Neuronal stem cell (in vitro differentiated cells): ENCODE measurements at places on chromosomes 7 and 10.

DNA sequence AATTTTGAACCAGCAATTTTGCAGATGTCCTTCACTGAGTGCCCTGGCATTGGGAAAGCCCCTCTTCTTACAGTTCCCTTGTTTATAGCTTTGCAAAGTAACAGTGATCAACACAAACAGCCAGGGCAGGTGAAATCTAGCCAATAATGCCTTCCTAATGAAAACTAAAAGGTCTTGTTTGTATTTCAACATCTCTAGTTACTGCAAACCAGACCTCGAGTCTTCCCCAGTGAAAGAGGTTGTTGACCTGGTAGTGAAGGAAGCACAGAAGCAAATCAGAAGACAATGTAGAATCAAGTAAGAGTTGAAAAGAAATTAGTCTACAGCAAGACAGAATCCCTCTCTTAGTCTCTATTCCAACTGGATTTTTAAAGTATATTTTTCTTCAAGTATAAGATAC is 231.2 kb downstream of the SNX13 start:
- DNase-seq, result no peak
- H3K4me3 ChIP-seq, result no peak overlapping the region
- no peak overlapping the region for H3K27ac ChIP-seq
- H3K4me1 ChIP-seq, result peaks cover 3% of the 10 kb centered on the region
- no peaks in the 10 kb centered on the region for H3K27me3 ChIP-seq

GRCh38 chr7:100585511-100586265 is at the start of gene LRCH4:
Gene LRCH4, minus strand, starts transcription at chr7:100586129. Its CDS starts 29 bp downstream, at chr7:100586100.
- H3K36me3 ChIP-seq, result peaks cover 14% of the 10 kb centered on the region
- H3K27me3 ChIP-seq, result no peaks in the 10 kb centered on the region
- H3K4me3 ChIP-seq, result peak within 1 kb of the TSS; percentile 91
- H3K27ac ChIP-seq, result peak within 1 kb of the TSS; percentile 88
- H3K4me1 ChIP-seq, result peaks cover 25% of the 10 kb centered on the region

DNA sequence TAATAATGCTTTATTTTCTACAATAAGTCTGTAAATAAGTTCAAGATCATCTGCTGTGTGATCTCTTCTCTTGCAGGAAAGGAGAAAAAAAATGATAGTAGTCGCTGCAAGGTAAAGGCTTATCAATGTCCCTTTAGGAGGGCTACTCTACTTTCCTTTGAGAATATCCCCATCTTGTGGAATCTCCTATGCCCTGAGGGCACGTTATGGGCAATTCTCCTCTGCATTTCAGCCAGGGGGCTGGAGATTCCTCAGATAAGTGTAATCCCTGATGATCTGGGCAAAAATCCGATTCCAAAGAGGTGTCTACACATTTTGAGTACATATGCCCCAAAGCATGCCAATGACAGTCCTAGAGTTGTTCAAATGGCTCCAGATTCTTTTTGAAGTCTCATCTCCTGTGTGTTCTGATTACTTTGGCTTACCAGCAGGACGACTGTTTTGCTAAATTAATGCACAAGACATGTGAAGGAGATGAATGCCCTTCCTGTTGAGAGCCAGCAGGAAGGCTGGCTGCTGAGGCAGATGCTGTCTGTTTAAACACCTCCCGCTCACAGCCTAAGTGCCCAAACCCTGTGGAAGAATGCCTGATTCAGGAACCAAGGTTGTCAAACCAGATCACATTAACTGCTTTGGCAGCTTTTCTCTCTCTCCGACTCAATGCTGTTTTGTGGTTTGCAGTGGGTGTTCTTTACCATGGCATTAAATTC is 171.2 kb upstream of the COL1A2 start:
- H3K27me3 ChIP-seq, result no peaks in the 10 kb centered on the region
- DNase-seq, result peak; percentile 47
- H3K4me3 ChIP-seq, result no peak overlapping the region

DNA sequence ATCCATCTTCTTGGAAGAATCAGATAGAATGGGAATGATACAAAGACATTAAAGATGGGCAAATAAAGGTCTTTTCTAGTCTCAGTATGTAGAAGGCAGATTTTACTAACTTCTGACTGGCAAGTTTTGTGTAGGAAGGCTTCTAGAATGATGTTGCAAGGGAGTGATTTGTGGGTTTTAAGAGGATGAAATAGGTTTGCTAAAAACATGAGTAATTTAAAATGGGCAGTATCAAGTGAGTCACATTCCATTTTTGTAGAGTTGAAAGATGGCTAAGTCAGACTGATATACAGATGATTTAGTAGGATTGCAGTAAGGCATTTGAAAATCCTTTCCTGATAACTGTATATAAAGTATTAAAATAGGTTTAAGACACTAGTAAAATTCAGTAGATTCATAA is 777.4 kb downstream of the SORCS1 start:
- H3K27ac ChIP-seq, result no peak overlapping the region
- H3K4me3 ChIP-seq, result no peak overlapping the region
- no peaks in the 10 kb centered on the region for H3K27me3 ChIP-seq
- DNase-seq, result no peak

DNA sequence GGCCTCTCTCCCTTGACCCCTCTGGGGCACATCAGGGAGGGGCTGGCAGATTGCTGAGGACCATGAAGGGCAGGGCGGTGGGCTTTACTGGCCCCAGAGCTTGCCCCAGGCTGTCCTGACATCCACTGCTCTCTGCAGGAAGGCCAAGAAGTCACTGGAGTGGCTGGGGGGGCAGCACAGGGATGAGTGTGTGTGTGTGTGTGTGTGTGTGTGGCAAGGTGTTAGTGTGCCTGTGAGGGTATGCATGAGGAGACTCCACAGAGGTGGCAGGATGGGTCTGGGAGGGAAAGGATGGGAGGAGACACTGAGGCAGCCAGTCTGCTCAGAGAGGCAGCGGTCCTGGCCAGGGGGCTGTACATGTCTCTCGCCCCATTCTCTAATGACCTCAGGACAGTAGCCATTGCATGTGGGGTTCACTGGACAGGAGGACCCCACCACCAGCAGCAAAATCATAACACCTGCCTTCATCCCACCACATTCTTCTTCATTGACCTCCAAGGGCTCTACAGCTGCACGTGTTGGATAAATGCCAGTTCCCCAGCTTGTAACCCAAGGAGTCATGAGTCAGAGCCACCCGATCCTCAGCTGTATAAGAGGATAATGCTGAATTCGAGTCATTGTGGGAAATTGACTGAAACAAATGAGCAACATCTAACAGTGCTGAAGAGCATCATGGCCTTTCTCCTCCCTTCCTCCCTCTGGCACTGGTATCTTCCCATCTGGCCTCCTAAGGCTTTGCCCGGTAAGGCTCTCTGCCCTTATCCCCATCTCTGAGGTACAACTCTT is 720.5 kb downstream of the GRID1 start:
- no peaks in the 10 kb centered on the region for H3K27me3 ChIP-seq
- no peaks in the 10 kb centered on the region for H3K36me3 ChIP-seq
- H3K27ac ChIP-seq, result no peak overlapping the region
- peaks cover 2% of the 10 kb centered on the region for H3K4me1 ChIP-seq
- no peak overlapping the region for H3K4me3 ChIP-seq

DNA sequence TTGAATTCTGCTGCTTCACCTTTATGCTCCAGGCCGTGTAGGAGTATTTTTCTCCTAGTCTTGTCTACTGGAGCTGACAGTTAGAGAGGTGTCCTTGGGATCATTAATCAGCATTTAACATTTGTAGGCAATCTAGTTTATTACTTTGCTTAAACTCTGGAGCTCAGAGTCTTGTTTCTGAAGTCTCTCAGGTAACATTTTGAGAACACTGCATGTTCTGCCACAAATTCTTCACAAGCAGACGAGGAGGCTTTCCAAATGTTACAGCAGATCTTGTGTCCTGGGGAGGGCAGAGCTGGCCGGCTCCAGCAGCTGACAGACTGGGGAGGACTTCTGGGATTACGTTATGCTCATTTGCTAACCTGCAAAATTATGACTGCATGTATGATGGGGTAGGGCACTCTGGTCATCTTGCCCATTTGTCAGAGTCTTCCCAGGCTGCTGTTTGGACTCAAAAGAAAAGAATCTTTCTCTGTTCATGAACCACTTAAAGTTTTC is 50.5 kb downstream of the GALNT17 start:
- H3K27me3 ChIP-seq, result no peaks in the 10 kb centered on the region
- H3K36me3 ChIP-seq, result no peaks in the 10 kb centered on the region
- no peaks in the 10 kb centered on the region for H3K4me1 ChIP-seq
- no peak for DNase-seq
- no peak overlapping the region for H3K4me3 ChIP-seq
- H3K27ac ChIP-seq, result no peak overlapping the region
